ENCODE measurements at places on chromosomes 1 and 21.

DNA sequence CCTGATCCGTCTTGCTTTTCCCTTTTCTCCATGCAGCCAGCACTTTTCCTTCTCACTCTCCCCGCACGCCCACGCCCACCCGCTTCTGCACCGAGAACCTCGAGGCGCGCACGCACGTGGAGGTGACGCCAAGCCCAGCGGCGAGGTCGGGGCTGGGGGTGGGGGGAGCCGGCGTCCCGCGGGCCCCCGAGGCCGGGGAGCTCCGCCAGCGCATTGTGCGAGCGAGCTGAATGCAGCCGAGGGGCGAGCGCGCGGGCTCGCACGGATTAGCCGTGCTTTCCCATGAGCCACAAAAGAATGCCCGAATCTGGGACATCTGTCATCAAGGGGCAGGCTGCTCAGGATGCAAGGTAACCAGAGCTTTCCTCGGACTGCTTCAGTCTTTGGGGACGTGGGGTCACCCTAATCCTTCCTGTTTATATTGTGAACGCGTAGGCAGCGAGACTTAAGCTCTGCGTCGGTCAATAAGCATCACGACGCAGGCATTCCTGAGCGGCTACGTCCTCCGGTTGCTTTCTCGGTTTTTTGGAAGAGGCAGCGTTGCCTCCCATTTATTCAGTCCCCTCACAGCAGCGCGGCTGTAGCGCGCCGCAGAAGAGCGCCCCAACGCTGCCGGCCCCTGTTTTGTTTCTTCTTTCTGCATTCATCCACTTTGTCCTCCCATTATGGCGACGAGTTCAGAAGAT, 67.3 kb upstream of the AKT3 start:
- DNase-seq, result peak; percentile 87

- no peak for DNase-seq
These were observed 12.0 kb upstream of the GIPC2 start for GRCh38 chr1:78033797-78034172.

DNA sequence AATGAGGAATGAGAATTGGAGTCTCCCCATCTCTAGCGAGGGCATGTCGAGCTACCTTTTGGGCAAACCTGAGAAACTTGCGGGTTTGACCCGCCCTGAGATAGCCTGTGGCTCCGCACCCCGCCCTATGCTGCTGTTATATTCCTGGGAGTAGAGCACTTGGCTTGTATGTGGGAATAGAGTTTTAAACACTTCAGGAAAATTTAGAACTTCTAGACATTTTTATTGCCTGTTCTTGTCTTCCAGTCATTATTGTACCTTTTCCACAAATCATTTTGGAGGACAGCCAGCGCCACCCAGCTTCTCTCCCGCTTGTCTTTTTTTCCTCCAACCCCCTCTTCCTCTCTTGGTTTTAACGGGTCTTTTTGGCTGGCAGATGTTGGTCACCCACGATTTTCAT, 738 bp downstream of the GNPAT start:
- DNase-seq, result peak; percentile 39

DNA sequence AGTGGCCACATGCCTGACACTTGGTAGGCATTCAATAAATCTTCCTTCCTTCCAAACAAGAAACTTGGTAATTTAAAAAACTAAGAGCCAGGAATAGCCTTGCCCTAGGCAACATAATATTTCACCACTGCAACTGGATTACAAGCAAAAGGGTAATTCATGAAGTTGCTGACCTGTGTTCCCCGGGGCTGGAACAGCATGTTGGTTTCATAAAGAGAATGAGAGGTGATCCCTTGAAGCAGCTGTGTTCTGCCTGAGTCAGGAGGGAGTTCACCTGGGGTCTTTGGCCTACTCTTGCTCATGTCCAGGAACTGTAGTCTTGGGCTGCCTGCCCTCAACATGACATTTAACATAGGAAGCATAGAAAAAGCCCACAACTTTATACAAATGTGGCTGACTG, 329.0 kb upstream of the DAB1 start:
- no peak for DNase-seq

DNA sequence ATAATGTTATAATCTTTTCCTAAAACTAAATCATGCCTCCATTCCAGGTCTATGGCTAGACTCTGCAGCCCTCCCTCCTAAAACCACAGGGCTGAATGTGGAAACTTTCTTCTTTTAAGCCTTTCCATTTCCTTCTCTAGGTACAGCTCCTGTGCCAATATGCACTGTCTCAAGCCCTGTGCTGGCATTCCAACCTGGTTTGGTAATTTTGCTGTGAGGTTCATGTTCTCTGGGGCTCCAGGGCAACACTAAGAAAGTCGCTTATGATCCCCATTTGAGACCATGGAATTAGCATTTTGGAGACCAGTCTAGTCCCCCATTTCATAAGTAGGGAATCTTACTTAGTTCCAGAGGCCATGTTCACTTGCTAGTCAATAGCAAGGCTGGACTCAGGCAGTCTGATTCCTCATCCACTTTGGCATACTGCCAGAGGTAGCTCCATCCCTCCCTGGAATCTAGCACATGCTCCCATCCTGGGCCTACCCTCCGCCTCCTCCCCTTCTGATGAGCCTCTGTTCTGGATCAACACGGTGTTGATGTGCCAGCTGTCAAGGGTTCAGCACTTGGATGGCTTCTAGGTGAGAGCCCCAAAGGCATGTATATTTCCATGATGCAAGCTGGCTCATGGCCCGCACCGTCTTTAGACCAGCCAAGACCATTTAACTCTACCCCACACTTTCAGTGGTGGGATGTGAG, 36.5 kb downstream of the ZMYND12 start:
- DNase-seq, result no peak

- DNase-seq, result peak; percentile 48
These were observed 136.6 kb upstream of the CD34 start for GRCh38 chr1:208047476-208047934.

- no peak for DNase-seq
These were observed 136.0 kb downstream of the GDAP2 start for GRCh38 chr1:117793413-117793812.

DNA sequence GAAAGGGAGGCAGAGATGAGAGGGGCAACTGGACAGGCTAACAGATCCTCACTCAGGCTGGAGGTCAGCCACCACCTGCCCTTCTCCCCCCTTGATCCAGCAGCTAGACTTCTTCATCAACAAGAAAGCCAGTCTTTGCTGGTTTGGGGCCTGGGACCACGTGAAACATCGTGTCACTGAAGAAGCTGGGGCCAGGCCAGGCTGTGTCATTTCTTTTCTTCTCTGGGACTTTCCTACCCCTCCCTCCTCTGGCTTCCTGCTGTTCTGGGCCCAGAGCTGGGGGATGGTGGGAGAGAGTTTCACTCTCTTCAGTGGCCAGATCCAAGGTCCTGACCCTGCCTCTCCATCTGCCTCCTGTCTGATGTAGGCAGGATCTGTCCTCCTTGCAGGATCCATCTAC, 18.1 kb upstream of the SLC26A9 start:
- no peak for DNase-seq

GRCh38 chr1:85611856-85612255, 31.3 kb downstream of the CCN1 start:
- peak; percentile 90 for DNase-seq

DNA sequence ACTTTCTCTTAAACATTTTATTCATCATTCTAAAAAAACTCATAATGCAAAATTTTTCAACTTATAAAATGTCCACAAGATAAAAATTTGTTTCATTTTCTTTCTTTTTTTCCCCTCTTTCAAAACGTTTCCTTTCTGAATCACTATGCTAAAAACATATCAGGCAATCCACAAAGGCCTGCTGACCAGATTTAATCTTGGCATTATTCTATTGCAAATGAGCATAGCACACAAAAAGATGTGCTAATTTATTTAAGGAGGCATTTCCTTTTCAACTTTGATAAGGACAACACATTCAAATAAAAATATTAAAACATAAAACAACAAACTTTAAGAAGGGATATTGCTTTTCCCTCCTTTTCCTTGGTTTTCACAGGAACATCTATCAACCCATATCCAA, 215.3 kb upstream of the FOXD3 start:
- no peak for DNase-seq

GRCh38 chr1:63906047-63906704, 132.4 kb downstream of the ROR1 start:
- no peak for DNase-seq

- no peak for DNase-seq
These were observed 7.6 kb upstream of the GADD45A start for GRCh38 chr1:67677408-67677807.

DNA sequence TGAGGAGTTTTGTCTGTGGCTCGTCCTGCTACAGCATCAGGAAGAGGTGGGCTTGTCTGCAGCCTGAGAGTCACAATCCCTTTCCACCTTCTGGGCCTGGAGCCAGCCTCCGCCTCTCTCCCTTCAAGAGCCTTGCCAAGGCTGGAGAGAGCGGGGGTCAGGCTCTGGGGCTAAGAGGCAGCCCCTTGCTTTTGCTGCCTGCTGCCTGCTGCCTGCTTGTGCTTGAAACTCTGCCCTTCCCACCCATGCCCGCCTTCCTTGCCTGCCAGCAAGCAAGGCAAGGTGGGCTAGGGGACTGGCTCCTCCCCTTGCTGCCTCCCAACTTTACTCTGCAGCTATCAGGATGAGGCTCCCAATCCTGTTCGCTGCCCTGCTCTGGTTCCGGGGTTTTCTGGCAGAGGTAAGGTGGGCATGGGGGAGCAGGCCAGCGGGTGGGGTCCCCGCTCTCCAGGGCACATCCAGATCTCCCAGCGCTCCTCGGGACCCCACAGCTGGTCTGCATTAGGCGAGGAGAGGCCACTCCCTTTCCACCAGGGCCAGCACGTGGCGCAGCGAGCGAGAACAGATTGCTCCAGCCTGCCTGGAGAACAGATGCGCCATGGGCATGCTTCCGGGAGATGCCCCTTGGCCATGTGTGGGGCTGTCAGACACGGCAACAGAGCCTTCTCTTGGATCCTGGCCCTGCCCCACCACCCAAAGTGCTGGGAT, 7.5 kb upstream of the PTPN7 start:
- DNase-seq, result peak; percentile 81

- no peak for DNase-seq
These were observed 610.6 kb upstream of the ZP4 start for GRCh38 chr1:238501290-238501689.
